AG08395 (cell line): ENCODE measurements at places on chromosomes 7 and 10.

- no peak for DNase-seq
Observed at GRCh38 chr7:23687011-23687410, 7.0 kb downstream of the FAM221A start.

DNA sequence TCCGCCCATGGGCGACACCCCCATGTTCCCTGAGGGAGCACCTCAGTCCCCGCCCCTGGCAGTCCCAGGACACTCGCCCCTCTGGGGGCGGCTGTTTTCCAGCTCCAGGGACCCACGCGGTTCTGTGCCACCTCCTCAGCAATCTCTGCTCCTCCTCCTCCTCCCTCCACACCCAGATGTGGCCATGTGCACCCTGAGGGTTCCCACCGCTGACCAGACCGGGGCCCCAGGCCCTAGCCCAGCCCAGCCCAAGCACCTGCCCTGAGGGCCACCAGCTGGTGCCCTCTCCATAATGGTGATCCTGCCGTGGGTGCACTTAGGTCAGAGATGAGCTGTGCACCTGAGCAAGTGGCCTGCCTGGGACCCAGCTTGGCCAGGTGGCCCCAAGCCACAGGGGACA is 25.1 kb downstream of the AP5Z1 start:
- no peak for DNase-seq

DNA sequence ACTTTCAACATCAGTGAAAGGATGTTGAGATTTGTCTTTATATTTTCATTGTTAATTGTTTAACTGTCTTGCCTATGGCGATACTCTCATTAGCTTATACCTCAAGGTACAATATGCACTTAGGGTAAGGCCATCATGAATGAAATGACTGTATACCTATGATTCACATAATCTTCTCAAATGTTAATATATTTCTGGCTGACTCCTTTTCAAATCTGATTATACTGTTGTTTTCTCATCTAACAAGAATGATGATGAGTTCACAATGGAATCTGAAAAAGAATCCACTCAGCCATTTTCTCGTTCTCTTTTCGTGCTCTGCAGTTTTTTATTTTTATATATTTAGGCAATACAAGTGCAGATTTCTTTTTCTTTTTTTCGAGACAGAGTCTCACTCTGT is 159.1 kb downstream of the ARHGAP12 start:
- DNase-seq, result peak; percentile 56

DNA sequence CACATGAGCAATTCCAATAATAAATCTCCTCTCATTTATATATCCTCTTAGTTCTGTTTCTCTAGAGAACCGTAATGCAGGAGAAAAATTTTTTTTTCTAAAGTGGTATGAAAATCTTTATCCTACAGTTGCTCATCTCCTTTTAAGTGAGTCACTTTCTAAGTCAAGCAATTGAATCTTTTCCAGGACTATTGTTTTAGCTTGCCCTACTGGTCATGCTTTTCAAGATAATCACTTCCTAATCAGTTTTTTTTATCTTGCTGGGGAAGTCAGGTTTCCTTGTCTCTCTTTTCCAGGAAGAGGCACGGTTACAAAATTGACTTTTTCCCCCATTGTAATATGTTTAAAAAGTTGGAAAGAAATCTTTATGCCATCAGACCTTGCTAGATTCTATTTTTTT is 44.0 kb downstream of the INPP5F start:
- peak; percentile 76 for DNase-seq

- peak; percentile 14 for DNase-seq
Observed at GRCh38 chr7:38198366-38198765, 20.3 kb downstream of the STARD3NL start.

- no peak for DNase-seq
Observed at GRCh38 chr7:23691320-23691719, 11.3 kb downstream of the FAM221A start.

GRCh38 chr10:120732643-120733313 is 118.4 kb upstream of the WDR11 start:
- no peak for DNase-seq

DNA sequence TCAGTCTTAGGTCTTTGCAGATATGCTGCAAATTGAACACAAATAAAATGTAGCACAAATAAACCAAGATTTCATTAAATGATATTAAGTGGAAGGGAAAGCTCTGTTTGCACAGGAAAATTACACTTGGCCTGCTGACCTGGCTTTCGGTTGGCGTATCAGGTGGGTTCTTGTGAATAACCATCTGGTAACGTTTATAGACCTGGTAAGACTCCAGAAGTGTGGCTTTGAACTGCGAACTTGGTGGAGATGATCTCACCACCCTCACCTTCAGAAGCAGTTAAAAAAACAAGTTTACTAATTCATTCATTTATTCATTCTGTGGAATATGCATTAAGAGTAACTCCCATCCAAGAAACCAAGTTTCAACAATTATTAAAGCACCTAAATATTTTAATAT is 28.1 kb downstream of the ATE1 start:
- no peak for DNase-seq

GRCh38 chr10:47240173-47240572 is 59.8 kb upstream of the GDF10 start:
- no peak for DNase-seq

- no peak for DNase-seq
Observed at GRCh38 chr10:129849452-129849750, 114.7 kb downstream of the EBF3 start.

- no peak for DNase-seq
Observed at GRCh38 chr10:1561731-1562337, 175.5 kb downstream of the ADARB2 start.

DNA sequence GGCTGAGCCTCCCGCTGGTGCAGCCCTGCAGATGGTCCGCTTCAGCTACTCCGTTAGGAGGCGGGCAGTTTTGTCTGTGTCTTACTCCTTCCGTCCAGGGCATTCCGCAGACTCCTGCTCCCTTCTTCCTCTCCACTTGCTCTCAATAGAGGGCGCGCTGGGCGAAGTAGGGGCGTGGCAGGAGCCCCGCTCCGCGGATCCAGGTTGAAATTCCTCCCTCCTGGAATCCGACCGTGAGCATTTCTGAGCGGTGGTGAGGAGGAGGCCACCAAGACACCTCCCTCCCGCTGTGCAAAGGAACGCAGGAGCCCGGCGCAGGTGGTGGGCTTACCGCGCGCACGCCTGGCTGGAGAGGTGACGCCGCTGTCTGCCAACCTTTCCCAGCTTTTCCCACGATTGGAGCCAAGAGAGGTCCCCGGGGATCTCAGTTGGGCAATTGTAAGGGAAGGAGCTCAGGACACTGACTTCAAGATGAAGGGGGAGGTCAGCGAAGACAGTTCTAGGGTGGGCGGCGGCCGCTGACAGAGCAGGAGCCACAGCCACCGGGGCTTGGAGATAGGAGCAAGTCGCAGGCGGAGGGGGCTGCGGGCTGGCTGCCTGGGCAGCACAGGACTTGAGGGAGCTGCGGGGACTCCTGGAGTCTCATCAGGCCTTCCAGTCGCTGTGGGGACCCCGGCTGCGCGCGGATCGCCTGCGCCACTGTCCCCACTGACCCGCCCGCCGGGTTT is 1011.3 kb downstream of the XPNPEP1 start:
- DNase-seq, result peak; percentile 72
